ENCODE measurements at places on chromosomes 7 and 10.

GRCh38 chr10:70536196-70536861, 57.8 kb downstream of the PALD1 start:
- no peak for DNase-seq

GRCh38 chr7:18461785-18462467, 33.6 kb upstream of the HDAC9 start:
- no peak for DNase-seq

- DNase-seq = no peak
Observed at GRCh38 chr7:149605696-149606095, 108.1 kb upstream of the ZNF746 start.

- DNase-seq = no peak
Observed at GRCh38 chr10:74642901-74643595, 183.4 kb upstream of the KAT6B start.

DNA sequence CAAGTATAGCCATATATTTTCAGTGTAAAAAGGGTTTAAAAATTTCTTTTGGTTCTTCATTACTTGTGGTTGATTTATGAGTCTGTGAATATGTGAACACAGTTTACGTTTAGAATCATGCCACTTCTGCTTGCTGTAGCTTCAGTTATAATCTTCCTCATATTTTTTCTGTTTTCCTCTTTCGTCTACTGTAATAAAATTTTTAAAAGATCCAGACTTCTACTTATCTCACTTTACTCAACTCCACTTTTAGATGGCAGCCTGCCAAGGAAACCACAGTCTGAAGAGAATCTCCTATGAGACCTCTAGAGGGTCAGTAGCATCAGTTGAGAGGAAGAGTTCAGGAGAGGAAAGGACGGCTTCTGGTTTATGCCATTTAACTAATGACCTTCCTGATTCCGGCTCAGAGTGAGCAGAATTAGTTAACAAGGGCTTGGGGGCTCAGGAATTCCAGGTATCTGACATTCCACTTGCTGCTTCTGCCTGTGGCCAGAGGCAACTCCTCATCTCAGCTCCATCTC, 21.4 kb downstream of the CREB5 start:
- DNase-seq = no peak

DNA sequence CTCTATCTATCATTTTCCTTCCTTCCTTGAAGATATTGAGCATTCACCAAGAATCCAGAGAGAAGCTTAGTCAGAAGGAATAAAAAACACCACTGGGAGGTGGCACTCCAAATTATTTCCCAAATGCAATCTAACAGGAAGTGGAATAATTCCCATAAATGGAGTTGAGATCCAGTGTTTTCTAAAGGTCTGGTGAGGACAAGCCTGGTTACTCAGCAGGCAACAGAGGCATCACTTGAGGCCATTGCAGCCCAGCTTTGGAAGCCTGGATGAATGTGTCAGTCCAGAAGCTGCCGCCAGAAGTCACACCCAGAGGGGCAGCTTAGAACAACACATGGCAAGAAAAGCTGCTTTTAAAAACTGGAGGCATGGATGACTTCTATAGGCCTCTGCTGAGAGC, 288.9 kb upstream of the KLF6 start:
- DNase-seq = no peak

DNA sequence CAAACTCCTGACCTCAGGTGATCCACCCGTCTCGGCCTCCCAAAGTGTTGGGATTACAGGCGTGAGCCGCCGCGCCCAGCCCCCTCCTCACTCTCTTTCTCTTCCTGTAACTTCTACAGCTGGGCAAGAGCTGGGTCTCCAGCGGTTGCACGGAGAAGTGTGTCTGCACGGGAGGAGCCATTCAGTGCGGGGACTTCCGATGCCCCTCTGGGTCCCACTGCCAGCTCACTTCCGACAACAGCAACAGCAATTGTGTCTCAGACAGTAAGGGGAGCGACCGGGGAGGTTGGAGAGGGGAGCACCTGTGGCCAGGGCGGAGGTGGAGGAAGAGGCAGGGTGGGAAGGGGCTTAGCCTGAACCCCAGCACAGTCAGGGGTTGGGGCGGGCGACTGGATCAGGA, 41.4 kb downstream of the EPHB4 start:
- DNase-seq = no peak

DNA sequence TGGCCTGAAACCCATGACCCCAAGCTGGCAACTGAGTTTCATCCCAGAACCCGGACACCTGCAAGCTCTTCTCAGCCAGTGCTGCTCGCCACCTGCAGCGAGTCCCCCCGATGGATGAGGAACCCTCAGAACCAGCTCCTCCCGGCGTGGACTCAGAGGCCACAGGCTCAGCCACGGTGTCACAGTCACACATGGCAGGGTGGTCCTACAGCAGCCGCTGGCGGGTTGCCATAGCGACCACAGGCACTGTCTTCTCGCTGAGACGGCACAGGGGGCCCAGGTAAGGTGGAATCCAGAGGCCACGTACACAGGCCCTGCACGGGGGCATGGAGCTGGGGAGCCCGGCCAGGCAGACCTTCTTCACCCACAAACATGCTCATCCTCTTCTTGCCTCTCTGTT, 53.4 kb downstream of the DPYSL4 start:
- no peak for DNase-seq

DNA sequence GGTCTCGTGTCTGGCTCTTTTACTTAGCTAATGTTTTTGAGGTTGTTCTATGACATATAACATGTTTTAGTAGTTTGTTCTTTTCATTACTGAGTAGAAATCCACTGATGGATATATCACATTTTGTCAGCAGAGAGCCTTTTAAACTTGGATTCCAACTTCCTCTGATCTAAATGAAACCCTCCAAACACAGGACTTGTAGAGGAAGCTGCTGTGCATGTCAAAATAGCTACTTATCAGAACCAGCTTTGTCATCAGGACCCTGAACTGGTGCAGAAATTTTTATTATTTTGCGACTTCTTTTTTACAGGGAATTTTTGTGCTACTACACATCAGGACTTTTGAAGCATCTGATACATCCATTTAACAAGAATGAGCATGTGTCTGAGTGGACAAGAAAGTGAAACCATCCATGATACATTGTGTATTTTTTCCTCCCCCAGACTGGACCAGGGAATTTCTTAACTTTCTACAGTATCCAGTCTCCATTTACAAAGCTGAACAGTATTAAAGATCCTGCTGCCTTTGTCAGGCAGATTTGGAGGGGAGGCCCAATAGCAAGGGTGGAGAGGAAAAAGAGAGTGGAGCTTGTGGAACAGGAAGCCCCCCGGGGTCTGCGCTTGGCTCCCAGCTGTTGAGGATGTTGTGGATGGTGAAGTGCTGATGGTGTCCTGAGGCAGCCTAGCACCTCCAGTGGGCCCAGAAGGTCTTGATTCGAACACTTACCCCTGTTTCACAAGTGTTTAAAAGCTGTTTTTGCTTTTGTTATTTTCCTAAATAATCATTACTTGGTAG, 29.3 kb upstream of the MTPAP start:
- DNase-seq = no peak

- no peak for DNase-seq
Observed at GRCh38 chr7:2359610-2360009, 5.0 kb downstream of the EIF3B start.

DNA sequence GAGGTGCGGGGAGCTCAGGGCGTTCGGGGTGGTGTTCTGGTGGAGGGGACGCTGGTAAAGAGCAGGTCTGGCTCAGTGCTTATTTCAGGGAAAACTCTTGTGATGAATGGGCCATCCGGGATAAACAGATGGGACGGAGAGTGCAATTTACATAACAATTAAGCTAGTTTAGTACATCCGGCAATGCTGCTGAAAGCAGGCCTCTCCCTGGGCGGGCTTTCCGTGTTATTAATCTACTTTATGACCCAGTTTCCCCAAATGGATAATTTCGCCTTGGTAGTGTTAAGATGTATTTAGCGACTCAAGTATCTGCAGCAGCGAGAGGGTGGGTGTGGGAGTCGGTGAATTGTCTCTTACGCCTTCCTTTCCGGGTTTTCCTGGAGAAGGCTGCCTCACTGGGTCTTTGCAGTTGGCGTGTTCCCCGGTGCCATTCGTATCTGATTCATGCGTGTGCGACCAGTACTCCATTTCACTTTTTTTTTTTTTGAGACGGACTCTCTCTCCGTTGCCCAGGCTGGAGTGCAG, 25.2 kb downstream of the FOXK1 start:
- DNase-seq = no peak

DNA sequence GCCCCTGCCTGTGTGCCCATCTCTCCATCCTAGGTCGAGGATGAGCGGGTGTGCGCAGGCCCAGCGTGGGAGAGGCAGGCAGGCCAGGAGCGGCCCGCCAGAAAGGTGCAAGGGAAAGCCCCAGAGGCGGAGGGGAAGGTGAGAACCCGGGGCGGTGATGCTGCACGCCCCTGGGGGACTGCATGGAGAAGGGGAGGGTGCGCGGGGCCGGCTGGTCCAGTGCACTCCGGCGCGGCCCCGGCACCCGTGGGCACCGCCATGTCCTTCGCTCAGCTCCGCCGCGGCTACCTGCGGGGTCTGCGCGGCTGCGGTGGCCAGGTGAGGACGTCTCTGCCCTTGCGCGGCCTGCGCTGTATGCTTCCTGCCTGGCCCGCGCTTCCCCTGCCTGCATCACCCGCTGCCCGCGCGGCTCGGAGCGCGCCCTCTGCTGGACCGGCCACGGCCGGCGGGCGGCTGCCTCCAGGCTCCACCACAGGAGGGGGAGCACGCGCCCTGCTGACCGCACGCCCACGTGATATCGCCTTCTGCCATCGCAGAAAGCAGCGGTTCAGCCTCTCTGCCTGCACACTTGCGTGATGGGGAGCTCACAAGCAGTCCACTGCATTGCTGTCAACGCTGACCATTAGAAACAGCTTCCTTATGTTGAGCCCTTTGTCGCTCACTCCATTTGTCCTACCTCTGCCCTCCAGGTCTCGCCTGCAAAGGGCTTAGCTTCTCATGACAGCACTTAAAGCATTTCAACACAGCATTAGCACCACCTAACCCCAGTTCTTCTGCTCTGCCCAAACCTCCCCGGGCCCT, 73.9 kb downstream of the CXCL12 start:
- DNase-seq = peak; percentile 75

- no peak for DNase-seq
Observed at GRCh38 chr10:5603848-5604170, 62.6 kb downstream of the ASB13 start.

GRCh38 chr10:81108516-81109199, 571.0 kb downstream of the SH2D4B start:
- no peak for DNase-seq

GRCh38 chr10:49616421-49617101, 2.7 kb downstream of the CHAT start:
- no peak for DNase-seq

GRCh38 chr7:35246819-35247218, 7.1 kb downstream of the TBX20 start:
- DNase-seq = no peak

DNA sequence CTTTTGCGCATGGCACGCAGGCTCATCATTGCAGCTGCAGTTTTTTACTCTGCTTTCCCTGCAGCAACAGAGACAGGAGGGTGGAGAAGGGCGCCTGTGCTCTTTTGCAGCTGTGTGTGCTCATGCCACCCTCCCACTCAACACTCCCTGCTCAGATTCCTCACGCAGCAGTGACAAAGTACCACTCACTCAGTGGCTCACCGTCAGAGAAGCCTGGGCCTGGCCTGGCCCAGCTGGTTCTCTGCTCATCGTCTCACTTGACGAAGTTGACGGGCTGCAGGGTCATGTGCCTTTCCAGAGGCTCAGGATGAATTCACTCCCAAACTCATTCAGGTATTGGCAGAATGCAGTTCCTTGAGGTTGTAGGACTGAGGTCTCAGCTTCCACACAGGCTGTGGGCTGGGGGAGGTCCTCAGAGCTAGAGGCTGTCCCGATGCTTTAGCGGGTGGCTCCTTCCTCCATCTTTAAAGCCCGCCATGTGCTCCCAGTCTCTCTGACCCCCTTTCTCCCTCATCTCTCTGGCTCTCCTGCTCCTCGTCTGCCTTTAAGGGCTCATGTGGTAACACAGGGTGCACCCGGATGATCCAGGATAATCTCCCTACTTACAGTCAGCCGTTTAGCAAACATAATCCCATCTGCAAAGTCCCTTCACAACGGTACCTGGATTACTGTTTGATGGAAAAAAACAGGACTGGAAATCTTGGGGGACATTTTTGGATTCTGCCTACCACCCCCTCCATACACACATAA, 25.8 kb downstream of the PTPRE start:
- DNase-seq = no peak

DNA sequence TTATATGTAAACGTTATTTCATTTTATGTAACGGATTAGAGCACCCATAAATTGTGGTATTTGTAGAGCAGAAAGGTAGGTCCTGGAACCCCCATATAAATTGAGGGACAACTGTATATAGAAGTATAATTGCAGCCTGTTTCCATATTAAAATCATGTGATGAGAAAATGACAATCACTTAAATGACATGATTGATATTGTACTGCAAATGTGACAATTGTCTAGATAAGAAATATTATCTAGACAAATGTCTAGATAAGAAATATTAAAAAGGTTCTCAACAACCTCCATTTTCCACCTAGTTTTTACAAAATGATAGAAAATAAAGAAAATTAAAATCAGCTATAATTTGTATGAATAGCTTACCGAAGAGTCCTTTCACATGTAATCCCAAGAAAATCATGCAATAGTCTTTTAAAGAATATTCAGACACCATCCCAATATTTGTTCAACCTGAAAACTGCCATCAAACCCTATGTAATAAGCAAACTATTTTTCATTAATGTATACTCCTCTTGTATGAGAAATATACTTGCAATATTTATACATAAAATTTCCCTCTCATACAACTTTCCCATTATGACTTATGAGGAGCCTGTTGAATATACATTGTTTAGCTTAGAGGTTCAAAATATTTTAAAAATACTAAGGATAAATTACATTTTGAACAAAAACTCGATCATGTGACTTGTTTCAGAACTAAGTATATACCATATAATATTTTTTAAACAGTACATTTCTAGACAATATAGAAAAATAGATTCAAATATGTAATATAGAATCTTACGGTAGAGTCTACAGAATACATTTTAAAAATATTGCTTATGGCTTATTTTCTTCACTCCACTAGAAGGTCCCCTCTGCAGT, 153.2 kb downstream of the CRPPA start:
- no peak for DNase-seq

DNA sequence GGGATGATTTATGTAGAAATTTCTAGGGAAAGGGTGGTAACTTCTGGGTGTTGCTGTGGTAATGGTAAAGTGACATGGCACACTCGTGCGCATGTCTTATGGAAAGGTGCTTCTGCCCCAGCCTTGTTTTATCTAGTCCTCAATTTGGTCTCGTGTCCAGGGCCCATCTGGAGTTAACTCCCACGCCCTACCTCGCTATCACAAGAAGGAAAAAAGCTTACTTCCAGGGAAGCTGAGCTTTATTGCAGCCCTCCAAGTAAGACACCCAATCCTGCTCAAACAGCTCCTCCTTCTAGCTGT, 611.8 kb downstream of the TNS3 start:
- no peak for DNase-seq

- DNase-seq = no peak
Observed at GRCh38 chr10:102869258-102870198, at the start of gene AS3MT. Gene AS3MT (plus strand): TSS chr10:102869470. CDS start chr10:102869593, 123 bp downstream.
